ENCODE measurements at places on chromosomes 11 and 22.

DNA sequence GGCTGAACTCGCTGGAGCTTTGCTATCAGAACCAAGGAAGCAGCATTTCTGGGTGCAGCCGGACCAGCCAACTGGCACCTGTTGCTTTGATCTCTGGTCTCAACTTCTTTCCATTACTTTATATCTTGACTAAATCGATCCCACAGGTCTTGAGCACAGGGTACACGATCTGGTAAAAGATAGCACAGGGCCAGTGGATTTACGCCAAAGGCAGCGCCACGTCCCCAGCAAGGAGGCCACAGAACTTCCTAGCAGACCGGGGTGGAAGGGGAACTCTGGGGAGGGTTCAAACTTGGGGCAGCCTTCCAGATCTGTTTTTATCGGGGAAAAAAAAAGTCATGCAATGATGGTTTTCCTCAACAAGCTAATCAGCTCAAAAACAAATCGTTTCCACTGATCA lies 14.0 kb downstream of the VPS37C start:
- DNase-seq, result no peak

DNA sequence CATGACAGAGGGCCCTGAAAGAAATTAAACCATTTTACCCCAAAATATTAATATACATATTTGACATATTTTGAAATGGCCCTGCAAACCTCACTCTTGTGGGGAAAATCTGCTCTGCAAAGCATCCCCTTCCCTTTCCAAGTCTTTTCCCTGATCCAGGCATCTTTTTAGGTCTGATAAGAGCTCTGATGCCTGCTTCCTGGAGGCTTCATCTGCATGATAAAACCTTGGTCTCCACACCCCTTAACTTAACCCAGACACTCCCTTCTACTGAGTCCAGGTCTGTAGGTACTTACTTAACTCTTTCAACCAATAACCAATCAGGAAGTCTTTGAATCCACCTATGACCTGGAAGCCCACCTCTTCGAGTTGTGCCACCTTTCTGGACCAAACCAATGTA lies 1.8 kb upstream of the LGALS12 start:
- no peak for DNase-seq

GRCh38 chr11:33315822-33316221 lies 58.6 kb downstream of the HIPK3 start:
- no peak for DNase-seq

GRCh38 chr11:103907548-103908455 lies 128.6 kb upstream of the DDI1 start:
- DNase-seq, result no peak

GRCh38 chr11:31560842-31561476 lies 51.4 kb downstream of the ELP4 start:
- no peak for DNase-seq

DNA sequence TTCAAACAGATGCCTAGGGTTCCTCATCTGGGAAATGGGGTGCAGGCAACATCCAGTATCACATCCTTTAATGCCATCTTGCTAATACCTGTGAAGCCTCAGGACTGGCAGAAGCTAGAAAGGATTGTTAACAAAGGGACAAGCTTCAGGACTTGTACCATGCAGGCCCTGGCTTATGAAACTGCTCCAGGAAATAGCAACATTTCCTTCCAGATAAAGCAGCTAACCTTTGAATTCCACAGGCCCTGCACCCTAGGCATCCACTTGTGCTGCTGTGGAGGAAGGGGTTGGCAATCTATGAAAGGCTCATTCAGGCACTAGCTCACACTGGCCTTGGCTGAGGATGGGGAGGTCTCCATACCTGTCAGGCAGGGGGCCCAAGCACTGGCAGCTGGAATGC lies 87.2 kb downstream of the BTBD10 start:
- no peak for DNase-seq

DNA sequence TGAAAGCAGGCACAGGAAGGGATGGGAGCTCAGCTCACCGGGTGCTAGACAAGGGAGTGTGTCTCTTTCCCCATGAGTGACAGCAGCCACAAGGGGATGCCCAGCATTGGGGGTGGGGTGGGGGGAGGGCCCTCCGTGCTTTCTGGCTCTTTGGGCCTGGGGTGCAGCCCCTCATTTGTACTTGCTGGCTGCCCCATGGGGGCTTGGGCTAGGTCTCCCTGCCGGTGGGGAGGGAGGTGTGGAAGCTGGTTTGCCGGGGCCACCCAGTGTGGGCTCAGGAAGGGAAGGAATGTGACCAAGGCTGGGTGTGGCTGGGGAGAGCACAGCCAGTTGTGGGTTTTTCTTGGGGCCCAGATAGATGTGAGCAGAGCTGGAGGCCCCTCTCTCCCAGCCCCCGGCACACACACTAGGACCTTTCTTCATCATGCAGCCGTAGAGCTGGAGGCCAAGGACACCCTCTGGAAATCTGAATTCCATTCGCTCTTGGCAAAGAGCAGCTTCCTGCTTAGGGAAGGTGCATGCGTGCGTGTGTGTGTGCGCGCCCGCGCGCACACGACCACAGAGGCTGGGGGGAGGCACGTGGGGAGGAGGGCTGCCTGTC lies 25.8 kb downstream of the KCNQ1OT1 start:
- no peak for DNase-seq

DNA sequence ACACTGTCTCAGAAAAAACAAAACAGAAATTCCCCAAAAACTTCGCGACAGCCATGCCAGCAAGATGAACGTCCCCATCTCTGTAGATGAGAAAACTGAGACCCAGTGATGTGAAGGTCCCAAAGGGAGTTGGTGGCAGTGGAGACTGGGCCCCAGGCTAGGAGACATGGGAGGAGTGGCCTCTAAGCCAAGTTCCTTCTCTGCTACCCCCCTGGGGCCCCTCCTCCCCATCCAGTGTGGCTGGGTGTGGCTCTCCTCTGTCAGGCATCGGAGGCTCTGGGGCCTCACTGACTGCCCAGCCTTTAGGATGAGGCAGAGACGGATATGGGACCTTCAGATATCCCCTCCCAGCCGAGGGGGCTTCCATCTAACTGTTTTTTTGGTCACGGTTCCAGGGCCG lies 9.8 kb downstream of the RELT start:
- no peak for DNase-seq

GRCh38 chr11:6941970-6942369 lies 15.7 kb downstream of the ZNF215 start:
- no peak for DNase-seq

- DNase-seq, result no peak
These were observed 117.3 kb downstream of the KCNQ1OT1 start for GRCh38 chr11:2582351-2582945.

- DNase-seq, result no peak
These were observed 13.5 kb downstream of the MCAT start for GRCh38 chr22:43129426-43130425.

DNA sequence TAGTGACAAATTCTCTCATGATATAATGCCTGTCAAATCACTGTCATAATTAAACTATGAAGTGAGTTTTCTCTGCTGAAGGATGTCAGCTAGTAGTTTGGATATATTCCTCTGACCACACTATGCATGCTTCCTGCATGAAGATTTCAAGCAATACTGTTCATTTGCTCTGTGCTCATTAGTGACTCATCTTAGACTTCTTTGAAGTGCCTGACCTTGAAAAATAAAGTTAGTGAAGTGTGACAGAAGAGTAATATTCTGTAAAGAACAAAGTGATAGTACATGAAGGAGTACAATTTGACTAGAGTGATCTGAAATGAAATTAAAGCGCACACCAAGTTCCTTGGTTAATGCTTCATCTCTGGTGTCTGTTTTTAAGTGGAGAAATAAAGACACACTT lies 629.5 kb upstream of the ANO3 start:
- no peak for DNase-seq

Measured in stimulated activated CD8-positive, alpha-beta memory T cell treated with anti-CD3 and anti-CD28 coated beads, Interleukin-15, amount 100 ng/mL, for 4 hours (primary cell).